Parietal lobe (tissue), 2 donors: ENCODE measurements at places on chromosomes 12 and 14. TPM values are rescaled to one million over a fixed set of nuclear protein-coding genes. Genes with fewer than 3 reads are reported as not detected.

Gene PCED1B
- 1.3 TPM for total RNA-seq

Gene AQP5
- 0.63 TPM for total RNA-seq

Gene CLEC14A
- total RNA-seq: 4.1 TPM

Gene SVOP
- 45.1 TPM for total RNA-seq

Gene CHD8
- total RNA-seq: 125 TPM

Gene TGFB3
- 21.6 TPM for total RNA-seq

Gene SIRT4
- total RNA-seq: 2.2 TPM

Gene CPNE8
- total RNA-seq: 9.7 TPM

Gene PTPRQ
- total RNA-seq: 1.6 TPM

Gene SLCO1B1
- not detected for total RNA-seq

Gene RHEBL1
- 0.63 TPM for total RNA-seq

Gene METTL25
- total RNA-seq: 24.1 TPM

Gene SMIM41
- total RNA-seq: not detected

Gene CIDEB
- total RNA-seq: 5.6 TPM

Gene CCDC175
- total RNA-seq: 3.4 TPM

Gene KRT77
- total RNA-seq: not detected

Gene FAM181A
- 1.6 TPM for total RNA-seq

Gene EFCAB11
- 7.2 TPM for total RNA-seq
